ENCODE measurements at places on chromosomes 13 and 19. TPM values are rescaled to one million over a fixed set of nuclear protein-coding genes. Genes with fewer than 3 reads are reported as not detected.
A peak's percentile ranks its signal among the peaks of the same experiment; 100 is the strongest.

- DNase-seq = peak; percentile 79
These were observed at the start of gene PLIN5 for GRCh38 chr19:4534836-4535658. Gene PLIN5, minus strand, starts transcription at chr19:4535224. Its CDS starts 1,150 bp downstream, at chr19:4534074.

DNA sequence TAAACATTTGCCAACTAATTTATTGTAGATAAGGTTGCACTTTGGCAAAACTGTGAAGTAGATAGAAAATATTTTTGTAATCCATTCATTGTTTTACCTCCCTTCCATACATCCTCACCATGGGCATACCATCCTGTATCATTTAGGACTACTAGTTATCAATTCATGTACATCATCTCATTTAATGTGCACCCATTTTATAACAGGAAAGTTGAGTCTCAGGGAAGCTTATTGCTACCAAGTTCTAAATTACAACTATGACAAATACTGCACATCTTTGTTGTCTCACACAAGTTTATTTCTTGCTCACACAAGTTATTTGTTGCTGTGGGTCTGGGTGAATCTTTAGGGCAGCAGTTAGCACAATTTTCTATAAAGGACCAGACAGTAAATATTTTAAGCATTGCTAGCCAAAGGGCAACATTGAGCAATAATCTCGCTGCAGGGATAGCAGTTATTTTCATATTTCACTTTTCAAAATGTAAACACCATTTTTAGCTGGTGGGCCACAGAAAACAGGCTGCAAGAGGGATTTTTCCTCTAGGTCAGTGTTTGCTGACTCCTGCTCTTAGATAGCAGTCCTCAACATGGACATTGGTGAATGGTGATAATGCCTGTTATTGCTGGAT lies 276.5 kb downstream of the GPC6 start:
- DNase-seq = no peak

- no peak for DNase-seq
These were observed 52.5 kb upstream of the PTPRS start for GRCh38 chr19:5393088-5393487.

DNA sequence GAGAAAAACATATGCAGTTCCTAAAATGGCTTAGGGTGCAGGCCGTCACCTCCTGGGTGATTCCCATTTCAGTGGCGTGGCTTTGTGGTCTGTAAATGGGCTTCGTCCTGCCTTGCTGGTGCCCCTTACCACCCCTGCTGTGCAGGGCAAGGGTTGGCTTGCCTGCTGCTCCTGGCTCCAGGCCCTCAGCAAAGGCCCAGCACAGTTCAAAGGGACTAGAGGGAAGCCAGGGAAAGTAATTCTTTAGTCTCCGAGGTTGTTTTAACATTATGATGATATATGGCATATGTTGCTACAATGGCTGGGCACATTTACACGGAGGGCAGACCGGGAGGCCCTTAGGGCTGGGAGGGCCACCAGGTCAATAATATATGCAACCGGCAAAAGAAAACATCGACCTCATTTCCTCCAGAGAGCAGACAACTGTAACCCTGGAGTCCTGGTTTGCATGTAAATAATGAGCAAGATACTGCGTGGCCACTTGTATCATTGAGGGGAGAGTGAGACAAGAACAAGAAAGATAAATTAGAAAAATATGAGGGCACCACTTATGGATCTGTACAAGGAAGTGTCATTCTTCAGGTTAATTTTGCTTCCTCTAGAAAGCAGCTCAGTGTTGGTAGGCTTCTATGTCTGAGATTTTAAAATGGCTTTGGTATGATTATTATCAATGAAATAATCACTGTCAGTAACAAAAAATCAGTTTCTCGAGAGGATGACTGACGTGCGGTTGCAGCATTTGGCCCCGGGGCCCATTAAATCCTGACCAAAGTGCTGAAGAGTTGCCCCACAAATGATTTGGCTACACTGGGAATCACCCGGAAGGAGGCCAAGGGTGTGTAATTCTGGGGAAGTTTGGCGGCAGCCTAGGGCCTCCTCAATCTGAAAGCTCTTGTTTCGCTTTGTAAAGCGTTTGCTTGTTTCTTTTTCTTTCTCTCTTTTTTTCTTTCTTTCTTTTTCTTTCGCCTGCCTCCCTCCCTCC lies 32.8 kb upstream of the URI1 start:
- DNase-seq = no peak

DNA sequence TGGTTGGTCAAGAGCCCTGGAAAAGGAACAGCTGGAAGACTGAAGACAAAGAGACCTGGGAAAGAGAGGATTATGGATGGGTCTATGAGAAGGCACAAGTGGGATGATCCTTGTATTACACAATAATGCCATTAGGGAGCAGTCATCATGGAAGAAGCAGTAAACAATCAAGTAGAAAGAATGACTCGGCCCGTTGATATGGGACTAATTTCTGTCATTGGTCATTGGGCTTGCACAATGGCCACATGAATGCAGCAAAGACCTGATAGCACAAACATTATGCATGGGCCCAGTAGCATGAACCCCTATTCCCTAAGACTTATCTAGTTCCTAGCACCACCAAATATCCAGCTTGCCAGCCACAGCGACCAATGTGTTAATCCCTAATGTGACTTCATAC lies 390.3 kb upstream of the ZNF507 start:
- DNase-seq = no peak

DNA sequence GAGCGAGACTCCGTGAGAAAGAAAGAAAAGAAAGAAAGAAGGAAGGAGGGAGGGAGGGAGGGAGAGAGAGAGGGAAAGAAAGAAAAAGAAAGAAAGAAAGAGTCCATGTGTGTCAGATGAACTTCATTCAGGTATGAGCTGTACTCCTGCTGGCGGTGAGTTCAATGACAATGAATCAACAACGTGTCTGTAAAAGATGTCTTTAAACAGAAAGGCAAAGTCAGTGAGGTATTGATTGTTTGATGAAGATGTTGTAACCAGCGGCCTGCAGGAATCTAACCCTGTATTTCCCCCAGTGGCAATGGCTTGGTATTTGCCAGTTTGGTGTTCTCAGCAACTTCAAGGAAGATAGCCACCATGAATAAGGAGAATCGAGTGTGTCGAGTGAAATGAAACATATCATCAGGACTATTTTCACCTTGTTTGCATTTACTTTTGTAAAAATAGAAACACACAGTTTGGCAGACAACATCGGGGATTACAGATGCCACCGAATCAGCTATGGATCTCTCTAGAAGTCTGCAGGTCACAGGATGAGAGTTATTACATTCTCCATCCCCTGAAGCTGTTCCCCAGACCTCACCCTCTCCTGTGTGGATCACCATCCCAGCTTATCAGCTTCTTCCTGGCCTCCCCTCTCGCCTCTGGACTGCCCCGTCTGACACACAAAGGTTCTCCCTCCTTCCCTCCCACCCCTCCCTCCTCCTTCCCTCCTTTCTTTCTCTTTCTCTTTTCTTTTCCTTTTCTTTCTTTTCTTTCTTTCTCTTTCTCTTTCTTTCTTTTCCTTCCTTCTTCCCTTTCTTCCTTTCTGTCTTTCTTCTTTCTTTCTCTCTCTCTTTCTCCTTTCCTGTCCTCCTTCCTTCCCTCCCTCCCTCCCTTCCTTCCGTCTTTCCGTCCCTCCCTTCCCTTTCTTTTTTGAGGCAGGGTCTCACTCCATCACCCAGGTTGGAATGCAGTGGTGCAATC lies 8.2 kb upstream of the SBK3 start:
- DNase-seq = no peak

DNA sequence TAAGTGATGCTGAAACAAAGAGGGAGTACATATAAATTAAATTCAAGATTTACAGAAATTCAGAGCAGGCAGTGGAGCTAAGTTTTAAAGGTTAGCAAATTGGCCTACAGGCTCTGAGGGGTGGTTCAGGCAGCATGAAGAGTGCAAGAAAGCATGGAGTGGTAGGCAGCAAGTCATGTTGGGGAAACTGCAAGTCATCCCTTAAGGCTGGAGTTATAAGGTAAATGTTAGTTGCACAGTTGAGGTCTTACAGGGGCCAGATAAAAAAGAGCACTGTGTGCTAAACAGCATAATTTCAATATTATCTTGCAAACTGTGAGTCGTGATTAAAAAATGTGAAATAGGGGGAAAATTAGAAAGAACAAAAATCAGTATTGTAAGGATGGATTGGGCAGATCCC lies 106.2 kb downstream of the VWA8 start:
- no peak for DNase-seq

GRCh38 chr19:45901912-45902650 lies at the start of gene MYPOP:
Gene MYPOP, minus strand, starts transcription at chr19:45902613. Its CDS starts 840 bp downstream, at chr19:45901773.
- DNase-seq = no peak

SUGP1 gene
- 23.1 TPM for total RNA-seq

URI1 gene
- 75.4 TPM for total RNA-seq

HSD17B14 gene
- total RNA-seq = 53.9 TPM

ADAT3 gene
- 2.6 TPM for total RNA-seq
